NCI-H1092 treated with DMSO at 0.1 percent for 48 hours (cell line): ENCODE measurements at places on chromosomes 7 and 10.

- no peak for DNase-seq
These were observed 257.7 kb upstream of the NFE2L3 start for GRCh38 chr7:25894002-25894901.

- DNase-seq = peak; percentile 74
These were observed 75.7 kb downstream of the IMMP2L start for GRCh38 chr7:111486472-111487142.

- no peak for DNase-seq
These were observed 1.6 kb upstream of the DNAJB6 start for GRCh38 chr7:157335236-157335635.

- DNase-seq = no peak
These were observed 71.5 kb upstream of the NANOS1 start for GRCh38 chr10:118957966-118958365.

- DNase-seq = no peak
These were observed 317.6 kb upstream of the PLXDC2 start for GRCh38 chr10:19498393-19499290.

- DNase-seq = no peak
These were observed 4.8 kb upstream of the ADD3 start for GRCh38 chr10:110002801-110003523.

- DNase-seq = peak; percentile 79
These were observed 169.6 kb downstream of the TCERG1L start for GRCh38 chr10:131141645-131142516.

DNA sequence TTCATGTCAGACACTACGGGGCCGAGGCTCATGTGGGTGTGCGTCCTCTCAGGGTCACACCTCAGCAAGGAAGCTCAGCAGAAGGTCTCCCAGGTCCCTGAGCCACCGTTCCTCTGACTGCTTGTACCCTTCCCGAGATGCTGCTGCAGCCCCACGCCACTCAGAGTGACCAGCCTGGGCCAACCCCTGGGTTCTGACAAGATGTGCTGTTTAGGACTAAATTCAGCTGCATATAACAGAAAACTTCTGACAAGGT, 512.5 kb downstream of the DNAJB6 start:
- DNase-seq = no peak

DNA sequence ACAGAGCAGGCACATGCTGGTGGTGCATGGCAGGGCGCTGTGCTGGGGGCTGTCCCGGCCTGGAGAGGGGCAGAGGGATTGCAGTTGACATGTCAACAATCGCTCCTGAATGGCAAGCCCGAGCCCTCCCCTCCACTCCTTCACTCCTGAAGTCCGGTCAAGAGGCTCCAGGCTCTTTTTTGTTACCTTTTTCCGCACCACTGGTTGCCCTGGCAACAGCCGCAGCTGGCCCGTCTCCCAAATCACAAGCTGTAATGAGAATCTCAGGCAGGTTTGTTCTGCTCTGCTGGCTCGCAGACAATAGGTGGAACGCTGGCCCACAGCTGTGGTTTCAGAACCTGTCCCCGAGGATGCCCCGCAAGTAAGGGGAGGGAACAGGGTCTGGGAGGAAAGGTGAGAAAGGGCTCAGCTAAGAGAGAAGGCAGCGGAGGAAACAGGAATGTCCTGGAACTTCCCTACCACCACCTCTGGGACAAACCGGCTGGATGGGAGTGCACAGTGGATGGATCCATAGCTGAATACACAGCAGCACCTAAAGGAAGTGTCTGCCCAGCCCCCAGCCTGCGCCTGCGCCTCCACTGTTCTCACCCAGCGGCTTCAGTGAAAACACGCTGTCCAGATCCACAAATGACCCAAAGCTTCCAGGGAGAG, 58.9 kb downstream of the CALML3 start:
- DNase-seq = peak; percentile 98

- peak; percentile 98 for DNase-seq
These were observed 90.1 kb downstream of the NPSR1 start for GRCh38 chr7:34747867-34748727.

- no peak for DNase-seq
These were observed 118.5 kb downstream of the FAM107B start for GRCh38 chr10:14656052-14656730.

DNA sequence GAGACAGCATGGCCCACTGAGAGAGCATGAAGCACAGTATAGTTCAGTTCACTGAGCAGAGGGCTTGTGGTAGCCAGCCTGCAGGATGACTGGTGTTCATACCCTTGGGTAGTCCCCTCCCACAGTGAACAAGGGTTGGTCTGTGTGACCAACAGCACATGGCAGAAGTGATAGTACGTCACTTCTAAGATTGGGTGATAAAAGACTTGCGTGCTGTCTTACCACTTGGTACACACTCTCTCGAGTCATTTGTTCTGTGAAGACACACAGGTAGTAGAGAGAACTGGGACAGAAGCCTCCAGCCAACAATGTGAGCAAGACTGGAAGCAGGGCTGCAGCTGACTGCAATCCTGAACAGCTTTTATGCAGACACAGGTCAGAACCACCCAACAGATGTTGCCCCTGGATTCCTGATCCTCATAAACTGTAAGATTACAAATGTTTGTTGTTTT, 14.6 kb downstream of the EPC1 start:
- DNase-seq = no peak

- DNase-seq = no peak
These were observed 43.4 kb upstream of the GJD4 start for GRCh38 chr10:35561715-35562114.

GRCh38 chr7:82393076-82393839, 50.3 kb downstream of the CACNA2D1 start:
- no peak for DNase-seq

DNA sequence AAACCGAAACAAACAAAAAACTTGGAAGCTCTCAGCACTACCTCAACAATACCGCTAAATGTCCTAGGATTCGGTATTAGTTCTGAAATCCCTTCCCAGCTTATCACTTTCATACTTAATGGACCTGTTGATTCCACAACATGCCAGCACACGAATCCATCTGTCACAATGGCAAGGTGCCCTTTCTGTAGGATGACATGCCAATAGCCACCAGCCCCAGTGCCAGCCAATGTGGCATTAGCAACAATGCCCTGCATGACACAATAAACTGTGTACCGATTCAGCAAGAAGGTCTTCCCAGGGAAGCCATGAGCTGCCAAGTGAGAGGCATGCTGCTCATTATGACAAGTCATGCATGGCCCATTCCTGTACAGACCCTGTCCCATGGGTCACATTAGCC, 35.6 kb upstream of the CHCHD3 start:
- no peak for DNase-seq

GRCh38 chr10:86066696-86067095, 299.9 kb downstream of the GRID1 start:
- DNase-seq = no peak

GRCh38 chr10:122164815-122165483, 106.1 kb upstream of the BTBD16 start:
- no peak for DNase-seq

DNA sequence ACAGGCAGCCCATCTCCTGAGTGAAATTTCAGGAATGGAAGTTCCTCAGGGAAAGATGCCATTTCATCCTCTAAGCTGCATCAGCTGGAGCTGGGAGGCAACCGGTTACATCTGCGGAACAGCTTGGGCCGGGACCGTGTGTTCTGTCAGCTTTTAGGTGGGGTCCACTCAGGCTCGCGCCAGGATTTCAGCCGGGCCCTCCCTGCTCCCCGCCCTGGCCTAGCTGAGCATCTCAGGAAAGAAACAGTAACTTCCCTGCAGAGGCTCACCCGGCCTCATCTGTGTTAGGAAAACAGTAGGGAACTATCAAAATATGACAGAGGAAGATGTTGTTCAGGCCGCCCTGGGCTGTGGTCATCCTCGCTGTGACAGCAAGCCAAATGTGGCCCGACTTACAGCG, 110.4 kb downstream of the TRIL start:
- no peak for DNase-seq

GRCh38 chr7:117825132-117825531, 48.1 kb downstream of the CTTNBP2 start:
- DNase-seq = no peak

DNA sequence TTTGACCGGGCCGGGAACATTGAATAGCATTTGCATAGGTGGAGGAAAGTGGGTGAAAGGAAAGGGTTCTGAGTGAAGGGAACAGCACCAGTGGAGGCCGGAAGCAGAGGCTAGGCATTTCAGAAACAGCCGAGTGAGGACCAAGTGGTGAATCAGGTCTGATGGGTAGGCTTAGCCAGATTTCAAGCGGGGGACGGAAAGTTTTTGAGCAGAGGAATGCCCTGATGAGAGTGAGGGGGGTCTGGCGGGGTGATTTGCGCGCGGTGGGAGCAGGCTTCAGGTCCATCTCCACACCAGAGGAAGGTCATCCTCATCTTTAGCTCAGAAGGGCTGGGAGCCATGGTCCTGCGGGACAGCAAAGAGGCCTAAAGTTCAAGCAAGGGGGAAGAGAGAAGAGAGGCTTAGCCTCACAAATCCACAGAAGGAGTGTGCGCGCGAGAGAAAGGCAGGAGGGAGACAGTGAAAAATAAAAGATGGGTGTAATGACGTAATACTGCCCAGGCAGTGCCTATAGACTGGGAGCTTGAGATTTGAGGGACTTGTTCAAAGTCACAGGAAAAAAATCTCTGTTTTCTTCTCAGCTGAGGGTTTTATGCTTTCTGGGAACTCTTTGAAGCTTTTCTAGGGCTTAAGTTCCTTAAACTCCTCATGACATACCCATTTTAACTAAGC, 1.0 kb upstream of the DENND2A start:
- DNase-seq = no peak

DNA sequence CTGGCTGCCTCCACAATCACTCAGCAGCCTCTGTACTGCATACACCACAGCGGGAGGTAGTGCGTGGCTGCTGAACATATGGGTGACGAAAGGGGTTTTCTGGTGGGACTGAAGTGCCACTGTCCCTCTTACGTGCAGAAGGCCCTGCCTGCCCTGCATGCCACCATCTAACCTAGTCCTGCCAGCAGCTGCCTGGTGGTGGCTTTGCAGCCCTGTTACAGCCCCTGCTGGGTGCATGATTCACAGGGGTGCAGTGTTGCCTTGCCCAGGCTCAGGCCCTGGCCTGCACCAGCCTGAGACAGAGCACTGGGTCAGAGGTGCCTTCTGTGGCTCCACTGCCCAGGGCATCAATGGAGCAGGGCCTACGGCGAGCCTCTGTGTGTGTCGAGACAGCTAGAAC, 50.1 kb downstream of the SYPL1 start:
- DNase-seq = no peak

GRCh38 chr7:137804836-137805235, 41.9 kb downstream of the DGKI start:
- DNase-seq = peak; percentile 53

GRCh38 chr7:152392254-152392653, 43.5 kb downstream of the KMT2C start:
- DNase-seq = no peak

- no peak for DNase-seq
These were observed 295.9 kb downstream of the TNS3 start for GRCh38 chr7:47285860-47286491.

DNA sequence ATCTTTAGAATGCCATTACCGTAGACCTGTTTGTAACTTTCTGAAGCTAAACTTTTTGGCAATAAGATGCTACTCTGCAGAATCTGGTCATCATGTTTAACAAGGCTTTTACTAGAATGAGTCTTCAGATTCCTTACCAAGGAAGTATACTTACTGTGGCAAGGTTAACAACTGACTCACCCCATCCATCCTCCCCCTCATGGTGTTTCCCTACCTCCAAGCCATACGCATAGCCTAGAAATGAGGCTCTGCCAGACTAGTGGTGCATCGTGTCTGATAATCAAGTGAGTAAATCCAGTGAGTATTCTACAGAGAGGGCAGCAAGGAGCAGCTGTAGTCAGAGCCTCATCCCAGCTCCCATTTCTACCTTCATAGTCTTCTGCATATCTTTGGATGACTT, 223.6 kb downstream of the IPMK start:
- no peak for DNase-seq

DNA sequence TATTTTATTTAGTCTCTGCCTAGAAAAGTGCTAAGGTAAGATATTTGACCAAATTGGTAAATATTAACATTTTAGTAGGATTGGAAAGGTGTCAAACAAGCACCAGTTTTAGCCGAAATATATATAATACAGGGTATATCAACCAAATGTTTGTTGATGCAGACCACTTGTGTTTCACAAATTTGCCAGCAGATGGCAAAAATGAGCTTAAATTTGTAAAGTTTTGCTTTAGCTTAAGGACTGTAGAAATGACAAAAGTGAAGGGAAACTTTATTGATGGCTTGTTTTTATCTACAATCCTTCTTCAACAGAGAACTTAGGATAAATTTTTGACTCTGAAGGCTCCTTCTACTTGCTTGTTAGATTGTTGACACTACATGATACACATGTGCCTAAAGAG, 4.8 kb upstream of the POLR1F start:
- DNase-seq = peak; percentile 24

DNA sequence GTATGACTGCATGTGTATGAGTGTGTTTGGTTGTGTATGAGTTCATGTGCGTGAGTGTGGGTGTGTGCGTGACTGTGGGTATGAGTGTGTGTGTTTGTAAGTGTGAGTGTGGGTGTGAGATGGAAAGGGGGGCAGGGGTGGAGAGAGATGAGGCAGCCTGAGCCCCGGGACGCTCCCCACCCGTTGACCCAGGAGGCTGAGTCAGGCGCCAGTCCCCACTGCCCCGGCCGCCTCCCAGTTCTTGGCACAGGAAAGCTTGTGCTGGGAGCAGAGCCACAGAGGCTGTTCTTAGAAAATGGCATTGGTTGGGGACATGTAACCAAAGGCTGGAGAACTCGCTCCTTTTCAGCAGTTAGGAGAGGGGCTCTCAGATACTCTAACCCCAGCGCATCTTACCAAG, 27.8 kb upstream of the NUB1 start:
- no peak for DNase-seq

GRCh38 chr10:109115179-109115578, 808.1 kb downstream of the XPNPEP1 start:
- DNase-seq = no peak

DNA sequence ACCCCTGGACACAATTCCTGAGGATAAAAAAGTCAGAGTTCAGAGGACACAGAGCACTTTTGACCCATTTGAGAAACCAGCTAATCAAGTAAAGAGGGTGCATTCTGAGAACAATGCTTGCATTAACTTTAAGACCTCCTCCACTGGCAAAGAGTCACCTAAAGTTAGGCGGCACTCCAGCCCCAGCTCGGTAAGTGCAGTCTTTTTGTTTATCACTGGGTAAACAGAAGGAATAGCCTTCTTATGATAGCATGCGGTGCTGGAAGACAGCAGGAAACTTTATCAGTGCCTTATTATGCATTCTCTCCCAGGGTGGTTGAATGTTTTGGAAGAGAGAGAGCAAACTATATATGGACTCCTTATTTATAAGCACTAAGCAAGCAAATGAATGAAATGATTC, 130.5 kb downstream of the CDK14 start:
- DNase-seq = no peak

DNA sequence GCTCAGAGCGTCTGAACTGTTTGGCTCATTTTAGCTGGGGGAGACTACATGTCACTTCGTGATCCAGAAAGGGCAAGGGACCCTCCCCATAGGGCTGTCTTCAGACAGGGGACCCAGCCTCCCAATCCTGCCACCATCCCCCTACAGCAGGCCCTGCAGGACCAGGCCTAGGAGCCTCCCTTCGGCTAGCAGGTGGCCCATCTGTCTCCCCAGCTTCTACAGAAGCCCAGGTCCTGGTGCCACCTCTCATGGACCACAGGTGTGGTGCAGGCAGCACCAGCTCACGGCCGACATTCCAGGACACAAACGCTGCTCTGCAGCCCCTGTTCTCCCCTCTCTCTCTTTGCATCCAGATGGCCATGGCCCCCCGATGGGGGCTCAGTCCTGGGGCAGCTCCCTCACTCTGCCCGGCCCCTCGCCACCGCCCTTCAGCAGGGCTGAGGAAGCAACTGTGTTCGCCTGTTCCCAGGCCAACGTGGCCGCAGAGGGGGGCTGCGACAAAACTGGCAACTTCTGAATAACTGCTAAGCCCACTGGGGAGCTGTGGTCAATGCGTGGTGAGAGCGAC, 10.3 kb downstream of the TECPR1 start:
- no peak for DNase-seq
